Activated CD4-positive, alpha-beta T cell treated with anti-CD3 and anti-CD28 coated beads for 36 hours (primary cell): ENCODE measurements at places on chromosomes 2 and 18. TPM values are rescaled to one million over a fixed set of nuclear protein-coding genes. Genes with fewer than 3 reads are reported as not detected.
A peak's percentile ranks its signal among the peaks of the same experiment; 100 is the strongest.

DNA sequence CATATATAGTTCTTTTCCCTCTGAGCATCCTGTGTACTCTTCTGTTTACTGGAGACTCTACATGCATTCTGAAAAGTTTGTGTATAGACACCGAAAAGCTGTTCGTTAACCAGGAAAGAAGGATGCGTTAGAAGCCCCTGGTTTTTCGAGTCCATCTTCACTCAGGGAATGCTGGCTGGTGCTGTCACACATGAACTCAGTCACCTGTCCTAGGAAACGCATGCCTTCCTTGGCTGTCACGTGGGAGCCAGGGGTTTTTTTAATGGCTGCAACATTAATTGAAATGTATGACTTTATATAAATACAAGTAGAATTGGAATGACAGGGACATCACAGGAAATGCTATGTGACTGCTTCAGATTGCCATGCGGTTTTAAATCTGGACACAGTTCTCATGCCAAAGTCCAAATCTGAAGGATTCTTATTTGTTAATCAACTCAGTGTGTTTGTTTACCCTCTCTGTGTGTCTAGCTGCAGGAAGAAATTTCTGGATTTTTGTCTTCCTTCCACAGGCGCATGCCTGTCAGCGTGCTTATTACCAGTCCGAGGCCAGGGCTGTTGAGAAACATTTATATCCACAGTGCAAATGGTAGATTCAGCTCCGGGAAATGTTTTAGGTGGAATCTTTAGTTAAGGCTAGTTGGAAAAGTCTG lies 2.6 kb downstream of the RAMP1 start:
- no peak for DNase-seq

- no peak for DNase-seq
Measured at GRCh38 chr2:60472663-60473289, 80.7 kb downstream of the BCL11A start.

DNA sequence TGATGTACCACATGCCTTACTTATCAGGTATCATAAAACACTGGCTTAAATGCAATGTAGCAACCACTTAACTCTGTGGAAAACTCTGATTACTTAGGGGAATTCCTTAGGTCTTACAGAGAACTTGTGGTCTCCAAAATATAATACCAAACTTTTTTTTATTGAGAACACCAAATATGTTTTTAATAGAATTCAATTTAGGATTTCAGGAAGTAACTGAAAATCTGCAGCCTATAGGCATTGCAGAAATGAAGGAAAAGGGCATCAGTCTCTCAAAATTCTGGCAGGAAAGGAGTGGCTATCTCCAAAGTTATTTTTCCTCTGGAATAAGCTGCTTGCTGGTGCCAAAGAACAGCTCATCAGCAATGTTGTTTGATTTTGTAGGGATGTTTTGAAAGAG lies 105.3 kb upstream of the UGP2 start:
- DNase-seq = no peak

DNA sequence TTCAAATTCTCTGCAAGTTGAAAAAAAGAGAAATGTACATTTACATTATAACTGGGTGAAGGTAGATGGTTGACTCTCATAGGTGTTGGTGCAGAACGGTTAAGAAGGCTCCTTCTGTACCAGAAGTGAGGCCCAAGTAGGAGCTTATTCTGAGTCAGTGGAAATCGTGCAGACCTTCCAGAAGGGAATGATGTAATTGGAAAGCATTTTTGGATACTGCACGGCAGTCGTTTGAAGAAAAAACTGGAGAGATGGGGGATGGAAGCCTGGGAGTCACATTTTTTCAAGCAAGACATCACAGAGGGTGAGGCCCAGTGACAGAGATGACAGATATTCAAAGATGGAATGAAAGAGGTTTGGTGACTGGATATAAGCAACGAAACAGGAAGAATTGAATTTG lies 39.4 kb downstream of the HRH4 start:
- no peak for DNase-seq

- DNase-seq = peak; percentile 10
Measured at GRCh38 chr18:22559414-22560274, 141.9 kb upstream of the CTAGE1 start.

DNA sequence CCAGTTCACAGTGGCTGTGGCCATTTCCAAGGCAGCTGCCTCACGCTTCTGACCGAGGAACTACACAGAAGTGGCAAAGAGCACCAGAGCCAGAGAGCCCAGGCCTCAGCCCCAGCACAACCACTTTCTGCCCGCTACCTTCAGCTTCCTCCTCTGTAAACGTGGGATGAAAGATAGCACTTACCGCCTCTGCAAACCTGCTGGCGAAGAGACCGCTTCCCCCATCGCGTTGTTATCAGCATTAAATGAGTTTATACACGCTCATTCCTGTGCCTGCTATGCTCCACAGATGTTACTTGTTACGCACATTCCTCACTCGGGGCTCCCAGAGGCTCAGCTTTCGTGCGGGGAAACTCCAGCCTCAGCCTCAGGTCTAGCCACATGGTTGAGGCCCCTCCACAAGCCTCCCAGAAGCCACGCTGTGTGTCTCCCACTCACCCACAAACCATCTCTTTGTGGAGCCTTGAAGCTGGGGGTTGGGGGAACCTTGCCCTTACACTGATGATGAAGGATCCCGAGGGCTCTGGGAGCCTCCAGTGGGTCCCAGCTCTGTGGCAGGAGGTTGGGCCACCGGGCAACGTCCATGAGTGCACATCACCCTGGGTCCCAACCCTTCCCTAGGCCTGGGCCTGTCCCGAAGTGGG lies 63.3 kb upstream of the SMAD7 start:
- peak; percentile 3 for DNase-seq

GRCh38 chr2:118050386-118050785 lies 36.5 kb upstream of the CCDC93 start:
- DNase-seq = no peak

- no peak for DNase-seq
Measured at GRCh38 chr2:239625971-239626734, 225.3 kb upstream of the HDAC4 start.

- DNase-seq = no peak
Measured at GRCh38 chr2:113822087-113822815, 65.8 kb upstream of the SLC35F5 start.

GRCh38 chr2:120626566-120626965 lies 109.1 kb upstream of the GLI2 start:
- no peak for DNase-seq

- peak; percentile 5 for DNase-seq
Measured at GRCh38 chr2:33412920-33413319, 63.5 kb upstream of the RASGRP3 start.

DNA sequence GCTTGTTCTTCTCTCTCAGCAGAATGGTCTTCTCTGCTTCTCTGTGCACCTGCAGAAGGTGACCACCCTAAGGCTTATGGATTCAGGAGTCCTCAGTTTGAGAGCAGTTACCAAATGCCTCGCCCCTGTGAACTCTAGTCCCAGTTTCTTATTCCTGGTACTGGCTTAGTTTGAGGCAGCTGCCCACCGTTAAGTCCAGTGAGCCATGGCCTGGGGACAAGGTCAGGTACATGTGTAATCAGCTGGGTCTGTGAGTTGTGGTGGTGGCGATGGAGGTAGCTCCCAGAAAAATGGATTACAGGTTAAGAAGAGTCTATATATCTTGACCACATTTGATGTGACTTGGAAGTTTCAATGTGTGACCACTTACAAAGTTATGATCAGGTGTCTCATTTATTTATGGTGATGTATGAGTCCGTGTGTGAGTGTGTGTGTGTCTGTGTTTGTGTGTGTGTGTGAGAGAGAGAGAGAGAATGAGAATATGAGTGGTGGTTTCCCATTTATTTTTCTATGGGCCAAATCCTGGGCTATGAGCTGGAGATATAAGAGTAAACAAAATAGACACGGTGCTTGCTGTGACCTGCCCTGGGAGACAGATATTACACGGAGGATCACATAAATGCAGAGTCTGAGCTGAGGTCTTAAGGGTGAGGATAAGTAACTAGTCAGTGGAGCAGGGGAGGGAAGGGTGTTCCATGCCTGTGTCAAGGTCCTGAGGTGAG lies 13.0 kb upstream of the IL1RN start:
- no peak for DNase-seq

DNA sequence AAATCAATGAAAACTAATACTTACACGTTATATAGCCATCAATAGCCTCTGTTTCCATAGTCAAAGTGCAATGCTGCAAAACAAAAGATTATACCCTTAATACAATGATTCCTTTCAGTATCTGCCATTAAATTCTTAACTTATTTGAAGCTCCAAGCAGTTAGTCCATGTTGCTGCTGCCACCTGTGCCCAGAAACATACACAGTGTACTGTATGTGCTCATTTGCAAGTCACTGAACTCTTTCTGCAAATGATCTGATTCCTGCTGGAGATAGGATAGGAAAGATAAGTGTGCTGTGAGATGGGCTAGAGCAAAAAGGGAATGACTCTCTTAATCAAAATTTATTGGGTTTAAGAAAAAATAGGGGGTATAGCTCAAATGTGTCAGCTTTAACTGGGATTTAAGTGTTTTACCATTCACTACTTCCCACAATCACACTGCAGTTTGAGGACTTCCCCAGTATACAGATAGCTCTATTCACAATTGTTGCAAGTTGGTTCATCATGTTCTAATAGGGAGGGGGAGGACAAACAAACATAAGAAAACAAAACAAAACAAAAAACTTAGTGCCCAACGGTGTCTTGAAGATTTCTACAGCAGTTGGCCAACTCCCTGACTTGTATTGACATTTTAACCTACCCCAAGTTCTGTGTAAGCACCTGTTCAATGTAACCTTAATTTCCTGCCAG lies 2.7 kb downstream of the IKZF2 start:
- no peak for DNase-seq

GRCh38 chr2:240931319-240931949 lies 25.3 kb downstream of the CROCC2 start:
- DNase-seq = no peak

- no peak for DNase-seq
Measured at GRCh38 chr18:44850001-44850400, 169.3 kb downstream of the SETBP1 start.

- DNase-seq = no peak
Measured at GRCh38 chr2:57402755-57403154, 643.9 kb upstream of the VRK2 start.

GRCh38 chr2:3807853-3808252 lies 104.5 kb downstream of the DCDC2C start:
- DNase-seq = no peak

- no peak for DNase-seq
Measured at GRCh38 chr2:237257471-237257951, 156.5 kb downstream of the COL6A3 start.

GRCh38 chr2:71684226-71685072 lies 231.1 kb downstream of the DYSF start:
- no peak for DNase-seq

Gene ANKRD53
- total RNA-seq = not detected

Gene TUBB8B
- total RNA-seq = not detected

Gene GMCL1
- 14.5 TPM for total RNA-seq

Gene RGPD6
- total RNA-seq = 12.0 TPM

Gene HOXD13
- total RNA-seq = not detected

Gene EML6
- total RNA-seq = 0.30 TPM

Gene ALPP
- not detected for total RNA-seq

Gene FBXO41
- total RNA-seq = 27.7 TPM
